ENCODE measurements at places on chromosomes 2 and 18.

GRCh38 chr18:51153659-51154371 lies 43.7 kb downstream of the MEX3C start:
- no peak for DNase-seq

- DNase-seq, result no peak
Observed at GRCh38 chr2:121771976-121772742, 16.7 kb downstream of the TSN start.

DNA sequence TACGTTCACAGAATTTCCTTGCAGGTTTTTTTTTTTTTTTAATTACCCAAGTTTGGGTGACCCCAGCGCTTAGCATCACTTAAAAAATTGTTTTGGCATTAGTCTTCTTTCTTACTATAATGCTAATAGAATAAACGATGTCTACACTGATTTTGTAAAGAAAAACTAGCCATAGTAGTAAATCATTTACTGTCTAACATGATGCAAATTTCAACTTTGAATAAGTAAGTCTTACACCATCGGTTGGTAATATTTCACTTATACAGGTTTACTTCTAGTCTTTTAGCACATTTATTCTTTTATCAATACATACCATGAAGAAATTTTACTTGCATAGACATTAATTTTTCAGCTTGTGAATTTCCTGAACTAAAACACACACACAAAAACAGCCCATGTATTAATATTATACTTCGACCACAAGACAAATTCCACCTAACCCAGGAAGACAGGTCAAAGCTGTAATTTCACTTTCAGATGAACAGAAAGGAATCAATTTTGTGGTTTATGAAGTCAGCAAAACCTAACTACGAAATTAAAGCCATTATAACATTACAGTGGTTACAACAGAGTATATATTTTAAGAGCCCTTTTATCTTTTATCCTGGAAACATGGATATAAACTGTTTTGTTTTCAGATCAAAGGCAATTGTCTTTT lies 1.9 kb downstream of the YES1 start:
- DNase-seq, result no peak

GRCh38 chr18:25759111-25759510 lies 331.3 kb downstream of the SS18 start:
- DNase-seq, result no peak

DNA sequence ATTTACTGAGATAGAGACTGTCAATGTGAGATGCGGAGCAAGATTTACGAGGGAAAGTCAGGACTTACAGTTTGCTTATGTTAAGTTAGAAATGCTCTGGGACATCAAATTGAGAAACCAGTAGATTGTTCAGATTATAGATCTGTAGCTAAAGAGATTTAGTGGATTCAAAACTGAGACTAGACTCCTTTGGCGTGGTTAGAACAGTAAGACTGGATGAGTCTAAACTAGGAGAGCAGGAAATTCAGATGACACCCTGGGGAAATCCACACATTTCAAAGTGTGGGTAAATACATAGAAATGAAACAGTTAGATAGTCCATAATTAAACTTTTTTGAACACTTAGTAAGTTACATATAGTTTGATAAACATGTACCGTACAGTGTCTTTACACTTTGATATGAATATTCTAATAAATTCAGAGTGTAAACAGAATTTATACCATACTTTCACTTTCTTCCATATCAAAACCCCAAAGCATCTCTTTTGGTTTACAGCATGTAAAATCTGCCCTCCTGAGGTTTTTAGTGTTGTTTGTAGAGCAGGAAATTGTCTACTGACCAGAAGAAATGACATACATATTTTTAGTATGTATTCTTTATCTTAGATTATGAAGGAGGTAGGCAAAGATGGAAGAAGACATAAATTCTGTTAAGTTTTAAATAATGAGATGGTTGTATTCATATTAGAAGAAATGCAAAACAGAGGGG lies 231.5 kb downstream of the NYAP2 start:
- no peak for DNase-seq

DNA sequence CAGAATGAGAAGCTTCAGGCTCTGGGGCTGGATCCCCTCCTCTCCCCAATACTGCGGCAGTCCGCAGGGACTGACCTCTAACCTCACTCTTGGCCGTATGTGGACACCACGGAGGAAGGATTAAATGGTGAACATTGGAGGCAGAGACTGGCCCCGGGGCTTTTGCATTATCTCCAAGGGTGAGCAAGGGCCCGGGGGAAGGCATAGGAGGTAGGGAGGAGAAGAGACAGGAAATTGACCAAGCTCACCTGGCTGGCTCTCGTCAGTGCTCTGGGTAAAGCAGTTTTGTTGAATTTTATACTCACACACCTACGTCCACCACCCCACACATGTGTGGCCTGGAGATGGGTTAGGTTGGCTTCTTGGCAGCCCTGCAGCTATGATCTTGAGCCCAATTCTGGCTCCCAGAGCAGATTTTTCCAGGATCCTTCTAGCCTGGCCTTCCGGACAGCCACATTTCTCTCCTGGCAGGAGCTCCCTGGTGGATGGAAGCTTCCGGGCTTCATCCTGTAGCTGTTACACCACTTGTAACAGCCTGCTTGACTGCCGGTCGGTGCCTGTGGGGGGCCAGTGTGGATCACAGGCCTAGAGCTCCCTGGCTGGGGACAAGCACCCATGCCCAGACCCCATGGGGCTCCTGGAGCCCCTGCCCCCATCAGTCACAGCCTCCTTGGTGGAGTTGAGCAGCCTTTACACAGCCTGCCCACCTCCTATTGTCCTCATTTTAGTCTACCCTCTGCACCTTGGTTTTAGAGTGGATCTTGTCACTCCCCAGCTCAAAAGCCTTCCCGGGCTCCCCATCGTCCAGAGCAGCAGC lies 7.6 kb downstream of the ITM2C start:
- DNase-seq, result no peak

DNA sequence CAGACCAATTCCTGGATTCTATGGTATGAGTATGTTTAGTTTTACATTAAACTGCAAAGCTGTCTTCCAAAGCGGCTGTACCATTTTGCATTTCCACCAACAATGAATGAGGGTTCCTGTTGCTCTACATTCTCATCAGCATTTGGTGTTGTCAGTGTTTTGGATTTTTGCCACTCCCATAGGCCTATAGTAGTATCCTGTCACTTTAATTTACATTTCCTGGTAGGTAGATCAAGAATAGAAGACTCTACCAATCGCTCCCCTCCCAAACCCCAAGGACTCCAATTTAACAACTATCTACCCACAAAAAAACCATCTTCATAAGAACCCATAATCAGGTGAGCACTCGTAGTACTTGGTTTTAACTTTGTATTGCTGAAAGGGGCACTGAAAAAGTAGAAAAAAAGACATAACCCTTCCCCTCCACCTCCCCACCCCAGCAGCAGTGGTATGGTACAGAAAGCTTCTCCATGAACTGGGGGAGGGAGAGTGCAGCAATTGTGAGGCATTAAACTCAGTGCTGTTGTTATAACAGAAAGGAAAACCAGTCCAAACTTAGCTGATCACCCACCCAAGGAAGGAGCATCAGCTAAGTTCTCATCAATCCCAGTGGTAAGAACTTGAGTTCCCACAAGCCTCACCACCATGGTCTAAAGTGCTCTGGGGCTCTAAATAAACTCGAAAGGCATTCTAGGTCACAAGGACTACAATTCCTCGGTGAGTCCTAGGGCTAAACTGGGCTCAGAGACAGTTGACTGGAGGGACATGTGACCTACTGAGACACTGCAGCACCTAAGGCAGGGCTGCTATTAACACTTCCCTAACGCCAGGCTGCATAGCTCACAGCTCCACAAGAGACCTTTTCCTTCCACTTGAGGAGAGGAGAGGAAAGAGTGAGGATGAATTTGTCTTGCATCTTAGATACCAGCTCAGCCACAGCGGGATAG lies 35.5 kb upstream of the CYTIP start:
- DNase-seq, result no peak

GRCh38 chr18:38453880-38454279 lies 888.3 kb upstream of the CELF4 start:
- no peak for DNase-seq

DNA sequence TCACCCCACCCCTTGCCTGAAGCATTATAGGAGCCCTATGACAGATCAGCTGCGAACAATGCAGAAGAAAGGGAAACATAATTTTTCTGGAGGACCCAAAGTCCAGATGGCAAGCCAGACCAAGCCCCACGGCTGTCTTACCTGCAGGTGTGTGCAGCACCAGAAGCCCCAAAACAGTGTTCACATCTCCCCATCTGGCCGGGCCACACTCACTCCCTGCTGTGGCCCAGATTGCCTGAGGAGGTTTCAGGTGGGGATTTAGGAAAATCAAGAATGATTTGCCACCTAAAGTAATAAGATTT lies 11.7 kb upstream of the STK17B start:
- DNase-seq, result no peak

GRCh38 chr18:27164905-27165304 lies 20.2 kb downstream of the CHST9 start:
- no peak for DNase-seq
